ENCODE measurements at places on chromosomes 4 and X.

- DNase-seq: no peak
Measured at GRCh38 chrX:41588271-41588670, 100.5 kb upstream of the GPR34 start.

GRCh38 chr4:73912191-73912590 lies 43.0 kb downstream of the CXCL1 start:
- no peak for DNase-seq

- DNase-seq: peak; percentile 80
Measured at GRCh38 chrX:93673056-93673868, at the start of gene NAP1L3. Gene NAP1L3 (minus strand): TSS chrX:93673578. CDS start chrX:93673304, 274 bp downstream.

DNA sequence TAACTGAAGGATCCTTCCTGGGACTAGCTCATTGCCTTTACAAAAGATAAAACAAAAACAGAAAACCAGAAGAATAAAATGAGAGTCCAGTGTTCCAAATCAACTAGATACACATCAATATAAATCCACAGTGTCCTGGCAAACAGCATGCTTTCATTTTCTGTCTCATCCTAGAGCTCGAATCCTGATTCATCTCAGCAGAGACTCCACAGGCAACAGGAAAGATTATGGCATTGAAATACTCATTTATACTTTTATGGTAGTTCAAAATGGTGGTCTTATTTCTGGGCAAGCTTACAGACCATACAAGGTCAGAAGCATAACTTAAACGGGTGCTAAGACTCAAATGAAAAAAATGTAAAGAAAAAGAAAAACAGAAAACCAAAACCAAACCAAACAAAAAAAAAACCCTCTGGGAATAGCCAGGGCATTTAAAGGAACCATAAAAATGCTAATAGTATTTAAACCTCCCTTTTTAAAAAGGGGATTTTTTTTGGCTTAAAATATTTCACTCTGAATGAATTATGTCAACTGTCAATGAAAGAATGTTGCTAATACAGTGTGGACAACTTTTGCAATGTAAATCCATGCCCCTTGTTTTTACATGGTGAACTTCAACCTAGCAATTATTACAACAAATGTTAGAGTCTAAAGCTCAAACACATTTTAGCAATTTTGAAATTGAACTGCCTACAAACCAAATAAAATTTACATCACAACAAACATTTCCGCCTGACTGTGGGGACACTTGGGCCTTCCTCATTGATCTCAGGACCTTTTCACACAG lies 57.9 kb downstream of the GPR101 start:
- no peak for DNase-seq

- no peak for DNase-seq
Measured at GRCh38 chrX:78329486-78329885, 2.1 kb upstream of the CYSLTR1 start.

GRCh38 chr4:83272900-83273299 lies 11.7 kb downstream of the COQ2 start:
- DNase-seq: no peak

GRCh38 chrX:55710701-55711100 lies 6.8 kb upstream of the RRAGB start:
- no peak for DNase-seq

GRCh38 chrX:45056428-45057145 lies 144.1 kb downstream of the DIPK2B start:
- no peak for DNase-seq

DNA sequence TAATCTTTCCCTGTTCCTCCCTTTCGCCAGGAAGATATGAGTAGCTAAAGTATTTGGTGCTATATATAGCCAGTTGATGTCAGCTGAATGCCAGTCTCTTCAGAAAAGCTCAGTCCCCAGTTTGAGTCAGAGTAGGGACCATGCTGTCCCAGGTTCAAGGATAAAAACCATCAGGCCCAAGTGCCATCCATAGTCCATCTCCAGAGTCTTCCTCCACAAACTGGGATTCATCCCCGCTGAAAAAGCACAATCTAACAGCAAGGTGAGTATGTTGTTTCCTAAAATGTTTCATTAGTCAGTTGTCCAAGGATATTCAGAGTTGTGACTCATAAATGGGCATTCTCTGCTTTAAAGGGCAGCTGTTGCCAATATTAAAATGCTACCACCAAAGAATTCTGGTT lies at the start of gene MYOZ2:
Gene MYOZ2 (plus strand): TSS at position 112 of the 401 bp plus-strand sequence. CDS start 694 bp downstream, outside the sequence.
- DNase-seq: no peak

DNA sequence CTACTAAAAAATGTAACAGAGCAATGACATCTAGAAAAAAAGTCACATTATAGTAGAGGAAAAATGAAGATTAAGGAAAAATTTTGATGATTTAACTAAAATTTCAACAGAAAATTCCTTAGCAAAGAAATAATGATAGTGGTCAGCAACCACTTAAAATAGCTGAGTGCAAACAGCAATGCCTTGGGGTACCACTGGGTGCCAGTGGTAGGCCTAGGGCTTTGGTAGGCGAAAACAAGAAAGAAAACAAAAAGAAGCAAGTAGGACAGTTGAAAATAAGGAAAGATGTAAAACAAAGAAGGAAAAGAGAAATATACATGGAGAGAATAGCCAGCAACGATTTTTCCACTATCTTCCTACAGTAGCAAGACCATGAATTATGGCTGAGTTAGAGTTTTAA lies 313.5 kb upstream of the IRS4 start:
- no peak for DNase-seq

DNA sequence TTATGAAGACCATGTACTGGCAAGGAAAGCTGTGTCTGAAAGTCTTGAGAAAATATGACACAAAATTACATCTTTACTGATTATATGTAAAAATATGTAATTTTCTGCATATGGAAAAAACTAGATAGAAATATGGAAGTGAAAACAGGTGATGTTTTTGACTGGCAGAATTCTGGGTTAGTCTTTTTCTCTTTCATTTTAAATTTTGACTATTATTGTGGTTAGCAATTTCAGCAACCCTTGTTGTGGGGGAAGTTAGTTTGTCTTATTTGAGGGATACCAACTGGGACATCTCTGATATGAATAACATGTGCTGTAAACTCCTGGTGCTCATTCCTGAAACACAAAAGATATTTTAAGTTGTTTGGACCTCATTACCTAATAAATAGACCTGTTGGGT lies 49.9 kb upstream of the CPEB2 start:
- no peak for DNase-seq

DNA sequence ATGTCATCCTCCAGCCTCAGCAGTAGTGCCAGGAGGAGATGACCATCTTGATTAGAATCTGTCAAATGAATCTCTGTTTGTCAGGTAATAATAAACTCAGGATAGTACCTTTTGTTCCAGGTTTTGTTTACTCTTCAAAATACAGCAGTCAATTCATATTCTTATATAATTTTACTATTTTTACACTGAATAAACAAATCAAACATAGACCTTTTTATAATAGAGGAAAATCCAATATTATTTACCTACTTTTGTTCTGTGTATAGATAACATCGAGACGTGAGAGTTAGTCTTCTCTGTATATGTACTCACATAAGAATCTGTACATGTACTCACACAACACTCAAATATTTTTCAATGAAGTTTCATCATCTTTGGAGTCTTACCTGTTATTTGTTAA lies 365.4 kb upstream of the EPHA5 start:
- DNase-seq: no peak

GRCh38 chr4:7584098-7584497 lies 149.4 kb upstream of the PSAPL1 start:
- no peak for DNase-seq

DNA sequence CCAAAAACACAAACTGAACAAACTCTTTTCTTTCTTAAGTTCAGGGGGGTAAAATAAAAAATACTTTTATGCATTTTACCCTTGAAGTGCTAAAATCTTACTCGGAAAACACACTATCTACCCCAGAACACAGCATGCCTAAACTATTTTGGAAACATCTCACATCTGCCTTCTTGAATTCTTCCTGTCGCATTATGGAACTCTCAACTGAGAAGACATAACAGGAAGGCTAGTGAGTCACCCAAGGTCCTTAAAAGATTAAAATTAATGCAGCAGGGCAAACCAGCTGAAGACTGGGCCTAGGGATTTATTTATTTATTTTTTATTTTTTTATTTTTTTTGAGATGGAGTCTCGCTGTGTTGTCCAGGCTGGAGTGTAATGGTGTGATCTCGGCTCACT lies 208.2 kb downstream of the APBB2 start:
- no peak for DNase-seq

- no peak for DNase-seq
Measured at GRCh38 chrX:264634-265455, 16.3 kb upstream of the PLCXD1 start.

DNA sequence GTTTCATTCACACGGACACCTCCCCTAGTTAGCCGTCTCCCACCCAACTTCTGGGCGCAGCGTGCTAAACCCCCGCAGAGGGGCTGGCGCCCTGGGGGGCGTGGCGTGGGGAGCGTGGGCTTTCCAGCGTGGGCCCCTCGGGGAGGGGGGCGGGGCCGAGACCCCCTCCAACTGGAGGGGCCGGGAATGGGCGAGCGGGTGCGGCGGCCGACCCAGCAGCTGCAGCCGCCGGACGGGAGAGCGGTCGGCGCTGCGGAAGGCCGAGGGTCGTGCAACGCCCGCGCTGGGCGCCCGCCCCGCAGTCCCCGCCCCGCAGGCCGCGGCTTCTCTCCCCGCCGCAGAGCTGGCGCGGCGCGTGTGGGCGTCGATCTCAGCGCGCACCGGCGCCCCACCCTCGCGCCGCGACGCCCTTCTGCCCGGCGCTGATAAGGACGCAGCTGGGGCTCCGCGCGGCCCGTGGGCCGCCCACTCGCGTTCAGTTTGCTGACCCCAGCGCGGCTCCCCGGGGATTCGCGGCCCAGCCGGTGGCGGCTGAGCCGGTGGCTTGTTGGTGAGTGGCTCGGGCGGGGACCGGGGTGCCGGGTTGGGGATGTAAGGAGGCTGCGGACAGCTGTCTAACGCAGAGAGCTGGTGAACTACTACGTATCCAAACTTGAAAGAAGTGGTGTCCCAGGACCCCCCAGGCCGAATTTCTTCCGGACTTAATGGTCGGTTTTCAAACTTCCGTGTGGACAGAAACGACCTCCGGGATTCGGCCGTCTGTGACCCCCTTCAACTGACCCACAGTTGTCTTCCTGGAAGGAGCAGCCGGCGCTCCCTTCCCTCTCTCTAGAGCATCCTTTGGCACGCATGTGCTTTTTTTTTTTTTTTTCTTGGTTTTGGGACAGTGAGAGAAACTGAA lies 1.5 kb downstream of the FHDC1 start:
- no peak for DNase-seq

DNA sequence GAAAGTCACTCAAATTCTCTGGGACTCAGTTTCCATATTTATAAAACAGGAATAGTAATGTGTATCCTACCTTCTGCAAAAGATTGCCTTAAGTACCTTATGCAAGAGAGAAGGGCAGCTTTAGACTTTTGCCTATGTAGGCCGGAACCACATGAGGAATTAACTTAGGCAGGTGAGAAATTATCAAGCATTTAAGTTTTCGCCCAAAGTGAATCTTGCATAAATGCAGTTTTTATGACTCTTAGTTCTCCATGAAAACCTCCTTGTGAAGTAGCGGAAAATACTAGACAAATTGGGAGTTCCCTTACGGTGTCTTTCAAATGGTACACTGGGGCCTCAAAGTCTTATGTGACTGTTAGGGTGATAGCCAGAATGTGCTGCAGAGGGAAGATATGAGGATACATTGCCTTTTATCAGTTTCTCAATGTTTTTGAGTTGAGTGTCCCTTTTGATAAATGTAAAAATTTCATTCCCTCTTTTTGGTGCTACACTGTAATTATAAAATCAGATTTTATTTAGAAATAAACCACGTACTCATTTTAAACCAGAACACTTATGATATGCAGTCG lies 2.6 kb downstream of the SH2D1A start:
- DNase-seq: no peak

- no peak for DNase-seq
Measured at GRCh38 chr4:167079762-167080161, 154.5 kb downstream of the SPOCK3 start.

DNA sequence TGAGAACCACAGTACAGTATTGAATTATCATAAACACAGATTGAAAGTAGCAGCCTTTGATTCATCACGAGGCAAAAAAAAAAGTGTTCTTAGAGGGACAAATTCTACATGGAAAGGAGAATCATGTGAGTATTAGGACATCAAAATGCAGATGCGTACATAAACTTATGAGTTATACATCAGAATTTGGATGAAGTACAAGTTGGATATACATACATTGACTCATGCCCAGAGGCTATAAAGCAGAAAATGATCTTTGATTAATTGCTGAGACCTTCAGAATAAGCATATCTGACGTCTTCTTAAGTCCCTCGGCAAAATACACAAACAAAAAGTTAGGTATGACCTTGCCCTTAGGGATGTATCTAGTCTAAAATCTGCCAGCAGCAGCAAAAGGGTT lies 206.4 kb downstream of the LDB2 start:
- no peak for DNase-seq

DNA sequence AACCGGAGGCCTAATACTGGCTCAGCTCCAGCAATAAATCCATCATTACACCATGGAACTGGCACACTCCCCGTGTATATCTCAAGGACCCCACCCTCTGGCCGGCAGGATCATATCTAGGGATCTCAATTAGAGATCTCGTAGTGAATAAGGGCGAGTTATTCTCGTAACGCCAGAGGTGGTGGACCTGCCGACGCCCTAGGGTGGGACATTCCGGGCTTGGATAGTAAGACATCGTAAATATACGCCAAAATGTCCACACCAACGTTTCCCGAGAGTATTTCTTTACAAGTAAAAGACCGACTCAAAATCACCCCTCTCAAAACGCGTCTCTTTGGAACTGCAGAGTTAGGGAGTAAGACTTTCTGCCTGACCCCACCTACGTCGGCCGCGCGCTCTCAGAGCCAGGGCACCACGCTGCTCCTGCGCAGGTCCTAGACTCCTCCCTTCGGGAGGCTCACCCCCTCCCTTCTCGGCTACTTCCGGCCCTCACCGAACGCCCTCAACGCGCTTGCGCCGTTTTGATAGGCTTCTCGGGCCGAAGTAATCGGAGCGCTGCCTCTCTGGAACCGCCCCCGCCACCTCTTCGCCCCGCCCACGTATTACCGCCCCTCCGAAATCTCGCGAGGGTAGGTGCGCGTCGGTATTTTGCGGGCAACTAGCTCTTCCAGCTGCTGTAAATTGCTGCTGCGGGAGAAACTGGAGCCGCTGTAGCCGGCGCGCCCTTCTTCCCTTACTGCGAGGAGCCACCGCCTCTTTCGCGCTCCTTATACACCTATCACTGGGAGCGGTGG lies at the start of gene WDR44:
Gene WDR44 (plus strand): TSS at position 643 of the 794 bp plus-strand sequence. CDS start 398 bp downstream, outside the sequence.
- peak; percentile 84 for DNase-seq

DNA sequence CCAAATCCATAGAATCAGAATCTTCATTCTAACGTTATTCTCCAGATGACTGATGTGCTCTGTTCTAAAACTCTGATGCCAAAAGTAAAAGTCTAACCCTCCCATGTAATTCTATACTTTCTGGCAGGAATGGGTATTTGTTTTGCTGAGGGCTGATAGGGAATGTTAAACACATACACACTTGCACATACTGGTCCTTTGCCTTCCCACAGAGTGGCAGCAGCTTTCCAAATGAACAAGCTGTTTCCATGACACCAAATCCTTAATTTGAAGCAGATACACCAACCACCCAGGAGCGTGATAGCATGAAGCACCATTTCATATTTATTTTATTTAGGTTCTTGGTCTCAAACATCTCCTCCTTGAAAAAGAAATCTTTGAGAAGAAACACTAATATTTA lies 155.5 kb upstream of the PRDX4 start:
- DNase-seq: no peak
